PC-3 (cell line): ENCODE measurements at places on chromosomes 5 and 9. TPM values are rescaled to one million over a fixed set of nuclear protein-coding genes. Genes with fewer than 3 reads are reported as not detected.

DNA sequence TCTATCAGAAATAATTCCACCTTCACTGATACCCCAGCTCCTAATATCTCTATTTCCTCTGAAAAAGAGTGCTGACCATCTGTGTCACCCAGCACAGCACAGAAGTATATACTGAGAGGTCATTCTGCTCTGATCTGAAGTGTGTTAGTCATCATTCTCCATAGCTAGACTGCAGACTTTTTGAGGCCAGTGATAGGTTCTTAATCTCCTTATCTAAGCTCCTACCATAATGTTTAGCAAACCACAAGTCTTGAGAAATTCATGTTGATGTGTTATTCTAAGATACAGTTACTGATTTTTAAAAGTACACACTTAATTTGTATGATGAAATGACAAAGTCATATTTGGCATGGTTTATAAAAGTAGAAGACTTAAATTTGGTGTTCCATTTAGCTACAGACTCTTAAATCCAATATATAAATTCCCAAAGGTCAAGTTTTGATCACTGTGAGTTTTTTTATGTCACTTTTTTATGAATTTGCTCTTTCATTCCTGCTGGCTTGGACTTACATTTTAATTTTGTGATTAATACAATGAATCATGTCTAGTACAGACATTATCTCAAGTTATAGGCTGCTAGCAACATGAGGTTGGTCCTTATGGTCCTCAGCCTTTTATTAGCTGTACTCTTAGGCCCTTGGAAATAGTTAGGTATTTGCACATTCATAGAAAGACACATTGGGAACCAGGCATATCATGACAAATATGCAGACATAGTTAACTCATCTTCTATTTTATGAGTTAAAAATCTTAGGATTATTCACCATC lies 380.8 kb downstream of the EBF1 start:
- no peak overlapping the region for H3K4me3 ChIP-seq
- no peaks in the 10 kb centered on the region for H3K36me3 ChIP-seq
- no peaks in the 10 kb centered on the region for H3K4me1 ChIP-seq
- no peak overlapping the region for H3K27ac ChIP-seq

DNA sequence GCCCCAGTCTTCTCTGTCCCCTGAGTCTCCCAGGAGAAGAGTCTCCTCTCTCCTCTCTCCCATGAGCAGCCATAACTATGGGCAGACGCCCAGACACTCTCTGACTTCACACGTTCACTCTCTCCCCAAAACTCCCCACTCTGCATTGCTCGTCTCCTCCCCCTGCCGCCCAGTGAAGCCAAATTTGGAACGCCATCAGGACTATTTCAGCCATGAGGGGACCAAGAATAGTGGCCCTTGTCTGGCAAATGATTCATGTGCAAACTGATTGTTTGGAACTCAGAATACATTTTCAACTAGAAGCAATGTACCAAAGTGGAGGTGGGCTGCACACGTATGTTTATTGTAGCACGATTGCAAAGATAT lies 20.9 kb downstream of the CMBL start:
- H3K4me3 ChIP-seq, result no peak overlapping the region
- no peaks in the 10 kb centered on the region for H3K4me1 ChIP-seq
- H3K27me3 ChIP-seq, result no peaks in the 10 kb centered on the region

DNA sequence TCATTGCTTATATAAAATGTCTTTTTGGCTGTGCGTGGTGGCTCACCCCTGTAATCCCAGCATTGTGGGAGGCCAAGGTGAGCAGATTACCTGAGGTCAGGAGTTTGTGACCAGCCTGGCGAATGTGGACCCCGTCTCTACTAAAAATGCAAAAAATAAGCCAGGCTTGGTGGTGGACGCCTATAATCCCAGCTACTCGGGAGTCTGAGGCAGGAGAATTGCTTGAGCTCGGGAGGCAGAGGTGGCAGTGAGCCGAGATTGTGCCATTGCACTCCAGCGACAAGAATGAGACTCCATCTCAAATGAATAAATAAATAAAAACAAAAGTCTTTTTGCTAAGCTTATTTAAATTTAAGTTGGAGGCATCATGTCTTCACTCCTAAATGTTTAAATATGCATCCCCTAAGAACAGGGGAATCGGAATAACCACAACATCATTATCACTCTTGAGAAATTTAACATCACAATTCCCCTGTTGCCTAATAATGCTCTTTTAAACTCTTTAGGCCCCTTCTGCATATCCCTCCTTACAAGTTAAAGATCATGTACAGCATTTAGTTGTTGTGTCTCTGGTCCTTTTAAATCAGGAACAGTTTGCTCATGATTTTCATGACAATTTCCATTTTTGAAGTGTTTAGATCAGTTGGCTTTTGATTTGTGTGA lies 72.8 kb downstream of the ERBIN start:
- H3K27ac ChIP-seq, result no peak overlapping the region
- H3K36me3 ChIP-seq, result no peaks in the 10 kb centered on the region; the same call in 1 of the 2 replicates
- no peak overlapping the region for H3K4me3 ChIP-seq
- no peak for DNase-seq

DNA sequence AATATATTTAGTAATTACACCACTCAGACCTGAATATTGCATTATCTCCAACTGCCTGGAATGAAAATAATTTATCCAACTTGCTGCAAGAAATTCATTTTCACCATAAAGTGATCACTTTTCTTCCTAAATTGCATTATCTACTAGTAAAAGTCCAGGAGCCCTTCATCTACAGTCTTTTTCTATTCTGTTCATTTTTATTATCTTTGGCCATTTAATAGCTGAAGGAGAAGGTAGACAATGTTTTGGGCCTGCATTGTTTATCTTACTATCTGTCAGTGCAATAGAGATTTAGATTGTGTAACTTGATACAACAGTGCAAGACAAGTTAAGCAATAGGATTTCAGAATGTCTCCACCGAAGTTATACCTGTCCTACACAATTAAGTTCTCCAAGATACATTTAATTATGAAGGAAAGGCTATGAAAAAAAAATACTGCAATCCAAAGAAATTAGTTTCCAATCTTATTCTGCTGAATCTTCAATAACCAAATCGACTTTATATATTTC lies 1339.7 kb upstream of the CDH6 start:
- H3K4me3 ChIP-seq, result no peak overlapping the region
- H3K36me3 ChIP-seq, result no peaks in the 10 kb centered on the region
- DNase-seq, result no peak
- H3K27me3 ChIP-seq, result no peaks in the 10 kb centered on the region
- no peaks in the 10 kb centered on the region for H3K4me1 ChIP-seq

The FOXD4L3 gene
- not detected in 2 replicates for total RNA-seq

The CDX1 gene
- total RNA-seq, result not detected in 2 replicates

- DNase-seq, result no peak
- no peak overlapping the region for H3K4me3 ChIP-seq
- no peaks in the 10 kb centered on the region for H3K4me1 ChIP-seq
- H3K27ac ChIP-seq, result no peak overlapping the region
Observed at GRCh38 chr9:84501587-84501986, 161.0 kb upstream of the SLC28A3 start.

The IL33 gene
- total RNA-seq, result 1.6 and 2.7 TPM in 2 replicates

DNA sequence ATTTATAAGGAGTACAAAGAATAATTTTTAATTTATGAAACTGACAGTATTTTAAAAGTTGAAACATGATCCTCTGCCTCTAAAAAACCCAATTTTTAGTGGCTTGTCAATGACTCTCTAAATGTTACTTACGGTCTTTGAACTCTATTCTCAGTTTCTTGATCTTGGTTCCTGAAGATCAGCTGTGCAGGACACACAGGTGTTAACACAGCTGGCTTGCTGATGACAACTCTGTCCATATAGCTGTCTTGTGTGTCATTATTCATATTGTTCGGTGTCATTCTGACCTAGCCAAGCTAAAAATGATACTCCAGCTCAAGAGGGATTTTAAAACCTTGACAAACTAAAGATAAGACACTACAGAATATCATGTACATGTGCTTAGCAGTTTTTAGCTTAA lies 314.5 kb downstream of the CCDC171 start:
- DNase-seq, result no peak
- no peaks in the 10 kb centered on the region for H3K36me3 ChIP-seq
- H3K27me3 ChIP-seq, result no peaks in the 10 kb centered on the region

DNA sequence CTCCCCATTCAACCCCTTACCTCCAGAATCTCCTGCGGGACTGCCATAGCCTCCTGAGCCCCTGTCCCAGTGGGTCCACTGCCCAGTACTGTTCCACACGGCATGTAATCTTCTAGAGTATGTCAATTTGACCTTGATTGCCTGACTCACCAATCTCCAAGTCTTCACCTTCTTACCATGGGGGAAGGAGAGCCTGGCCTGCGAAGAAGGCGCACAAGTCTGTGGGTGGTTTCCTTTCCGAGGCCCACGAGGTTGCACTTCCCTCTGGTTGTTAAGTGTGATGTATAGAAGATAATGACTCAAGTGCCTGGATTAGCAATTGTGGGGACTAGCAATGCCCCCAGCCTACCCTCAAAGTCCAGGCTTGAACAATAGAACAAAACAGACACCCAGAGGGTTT lies 8.1 kb upstream of the TENT4A start:
- no peak for DNase-seq
- H3K27ac ChIP-seq, result peak overlapping the region; percentile 77
- H3K36me3 ChIP-seq, result no peaks in the 10 kb centered on the region
- no peaks in the 10 kb centered on the region for H3K27me3 ChIP-seq

- H3K36me3 ChIP-seq, result no peaks in the 10 kb centered on the region
- H3K27ac ChIP-seq, result no peak overlapping the region
- DNase-seq, result no peak
- peaks cover 36% of the 10 kb centered on the region for H3K27me3 ChIP-seq
- no peak overlapping the region for H3K4me3 ChIP-seq
Observed at GRCh38 chr9:17938035-17938655, 359.3 kb downstream of the SH3GL2 start.

DNA sequence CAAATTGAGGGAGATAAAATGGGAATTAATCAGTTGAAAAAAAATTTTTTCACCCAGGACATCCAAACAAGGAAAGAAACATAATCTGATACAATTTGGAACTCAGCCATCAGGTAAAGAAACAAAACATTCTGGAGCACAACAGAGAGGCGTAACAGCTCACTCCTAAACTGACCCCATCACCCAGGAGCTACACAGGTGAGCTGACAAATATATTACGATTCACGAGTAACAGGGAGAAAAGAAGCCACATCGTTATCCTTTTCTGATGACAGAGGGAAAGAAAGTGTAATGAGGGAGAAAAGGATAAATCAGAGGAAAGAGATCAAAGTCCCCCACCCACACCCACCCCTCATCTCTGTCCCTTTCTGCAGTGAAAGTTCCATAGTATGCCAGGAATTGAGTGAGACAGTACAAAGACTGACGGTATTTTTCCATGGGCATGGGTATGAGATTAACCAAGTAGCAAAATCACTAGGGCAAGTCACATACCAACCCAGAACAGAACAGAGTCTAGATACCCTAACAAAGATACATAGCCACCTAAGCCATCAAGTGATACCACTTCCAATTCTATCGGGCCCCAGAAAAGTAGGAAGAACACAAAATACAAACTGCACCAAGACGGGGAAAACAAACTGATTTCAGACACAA lies 45.4 kb downstream of the TMEM245 start:
- no peak overlapping the region for H3K4me3 ChIP-seq
- no peak overlapping the region for H3K27ac ChIP-seq
- no peak for DNase-seq
- H3K36me3 ChIP-seq, result peaks cover 29% of the 10 kb centered on the region

DNA sequence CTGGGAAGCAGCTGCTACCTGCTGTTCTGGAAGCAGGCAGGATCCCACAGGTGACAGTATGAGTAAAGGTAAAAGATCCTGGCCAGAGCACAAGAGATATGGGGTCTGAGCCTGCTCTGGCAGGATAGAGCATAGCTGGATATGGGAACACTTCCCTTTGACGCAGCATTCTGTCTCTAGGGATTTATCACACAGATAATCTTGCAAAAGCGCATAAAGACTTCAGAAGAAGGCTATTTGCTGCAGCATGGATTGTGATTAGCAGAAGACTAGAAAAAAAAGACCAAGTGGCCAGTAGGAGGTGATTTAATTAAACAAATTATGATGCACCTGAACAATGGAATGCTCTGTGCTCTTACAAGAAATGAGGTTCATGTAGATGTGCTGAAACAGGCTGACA lies 52.4 kb upstream of the PWWP2A start:
- no peak overlapping the region for H3K27ac ChIP-seq
- H3K36me3 ChIP-seq, result no peaks in the 10 kb centered on the region
- no peaks in the 10 kb centered on the region for H3K27me3 ChIP-seq

The TMEM252 gene
- total RNA-seq, result not detected in 2 replicates

The IL7R gene
- total RNA-seq, result 7.1 and 7.4 TPM in 2 replicates

- no peak overlapping the region for H3K4me3 ChIP-seq
- peaks cover 3% of the 10 kb centered on the region; the same call in 1 of the 2 replicates for H3K36me3 ChIP-seq
Observed at GRCh38 chr9:110101531-110102161, 106.3 kb downstream of the C9orf152 start.

The SEC24A gene
- 5.6 and 7.7 TPM in 2 replicates for total RNA-seq

DNA sequence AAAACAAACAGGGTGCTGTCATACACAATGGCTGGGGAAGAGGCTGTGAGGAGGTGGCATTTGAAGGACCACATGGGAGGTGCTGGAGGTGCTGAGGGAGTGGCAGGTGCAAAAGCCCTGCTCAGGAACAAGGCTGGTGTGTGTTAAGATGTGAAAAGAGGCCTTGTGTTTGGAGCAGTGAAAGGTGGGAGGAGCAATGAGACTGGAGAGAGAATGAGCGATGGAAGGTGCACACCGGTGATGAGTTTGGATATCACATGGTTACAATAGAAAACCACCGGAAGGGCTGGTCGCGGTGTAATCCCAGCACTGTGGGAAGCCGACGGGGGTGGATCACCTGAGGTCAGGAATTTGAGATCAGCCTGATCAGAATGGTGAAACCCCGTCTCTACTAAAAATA lies 9.2 kb upstream of the FIBCD1 start:
- no peak overlapping the region for H3K4me3 ChIP-seq
- H3K27me3 ChIP-seq, result no peaks in the 10 kb centered on the region
- no peaks in the 10 kb centered on the region for H3K36me3 ChIP-seq
- no peak overlapping the region for H3K27ac ChIP-seq
- DNase-seq, result no peak
- H3K4me1 ChIP-seq, result peaks cover 15% of the 10 kb centered on the region

GRCh38 chr5:74376187-74376586 lies 264.3 kb downstream of the ENC1 start:
- no peak overlapping the region for H3K27ac ChIP-seq
- H3K27me3 ChIP-seq, result no peaks in the 10 kb centered on the region
- DNase-seq, result no peak
- no peaks in the 10 kb centered on the region for H3K4me1 ChIP-seq
- no peaks in the 10 kb centered on the region for H3K36me3 ChIP-seq
- no peak overlapping the region for H3K4me3 ChIP-seq

The TYRP1 gene
- total RNA-seq, result 0.22 TPM in 1 of 2 replicates, not detected in the other

- no peaks in the 10 kb centered on the region for H3K27me3 ChIP-seq
- DNase-seq, result peak; percentile 29
- peaks cover 42% of the 10 kb centered on the region for H3K4me1 ChIP-seq
- no peak overlapping the region for H3K4me3 ChIP-seq
- H3K36me3 ChIP-seq, result no peaks in the 10 kb centered on the region
Observed at GRCh38 chr9:16341177-16341576, 529.3 kb downstream of the BNC2 start.

DNA sequence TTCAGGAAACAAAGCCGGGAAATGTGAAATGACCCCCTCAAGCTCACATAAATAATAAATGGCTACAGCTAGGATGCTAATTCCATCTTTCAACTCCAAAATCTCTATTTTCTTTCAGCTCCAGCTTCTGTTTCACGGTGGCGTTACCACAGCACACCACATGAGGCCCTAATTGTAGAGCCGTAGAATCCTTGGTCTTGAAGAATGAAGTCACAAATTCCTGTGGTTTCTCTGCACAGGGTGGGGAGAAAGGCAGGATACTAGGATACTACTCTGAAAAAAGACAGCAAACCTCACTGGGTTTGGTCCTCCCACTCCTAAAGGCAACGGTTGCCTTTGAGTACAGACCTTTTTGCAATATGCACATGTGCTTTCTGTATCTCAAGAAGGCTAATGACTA lies 13.9 kb upstream of the RARS1 start:
- no peaks in the 10 kb centered on the region for H3K27me3 ChIP-seq
- peaks cover 18% of the 10 kb centered on the region for H3K4me1 ChIP-seq
- H3K4me3 ChIP-seq, result no peak overlapping the region
- peak; percentile 79 for DNase-seq
- peaks cover 10% of the 10 kb centered on the region; the same call in 1 of the 2 replicates for H3K36me3 ChIP-seq
- H3K27ac ChIP-seq, result peak overlapping the region; percentile 27; the same call in 1 of the 2 replicates
